ENCODE measurements at places on chromosomes 3 and 15.

DNA sequence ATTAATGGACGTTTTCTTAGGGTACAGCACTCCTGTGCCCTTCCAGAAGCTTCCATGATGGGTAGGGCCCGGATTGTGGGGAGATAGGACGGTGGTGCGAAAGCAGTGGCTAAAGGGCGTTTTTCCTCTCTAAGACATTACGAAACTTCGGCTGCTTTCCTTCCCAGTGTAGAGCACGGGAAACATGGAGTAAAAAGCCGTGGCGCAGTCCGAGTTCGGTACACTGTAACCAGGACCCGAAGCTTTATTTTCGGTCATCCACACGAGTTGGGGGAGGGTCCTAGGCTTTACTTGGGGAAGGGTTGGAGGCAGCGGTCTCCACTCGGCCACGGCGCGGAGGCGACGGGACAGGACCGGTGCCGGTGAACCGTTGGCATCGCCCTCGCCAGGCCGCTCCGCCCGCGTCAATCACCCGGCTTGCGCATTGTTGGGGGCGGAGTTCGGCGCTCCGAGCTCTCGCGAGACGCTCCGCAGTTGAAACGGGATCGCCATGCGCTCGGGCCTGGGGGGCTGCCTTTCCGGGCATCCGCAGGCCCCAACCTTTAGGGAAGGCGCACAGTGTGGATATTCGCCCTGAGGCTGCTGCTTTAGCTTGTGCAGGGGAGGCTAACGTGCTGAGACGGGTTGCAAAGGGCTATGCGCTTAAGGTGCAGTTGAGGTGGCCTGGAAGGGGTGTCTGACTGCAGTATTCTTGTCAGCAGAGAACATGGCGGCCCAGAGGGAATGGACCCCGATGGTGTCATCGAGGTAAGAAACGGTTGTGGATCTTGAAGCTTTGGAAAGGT is 546 bp downstream of the EIF4A2 start:
- peak; percentile 34 for DNase-seq

DNA sequence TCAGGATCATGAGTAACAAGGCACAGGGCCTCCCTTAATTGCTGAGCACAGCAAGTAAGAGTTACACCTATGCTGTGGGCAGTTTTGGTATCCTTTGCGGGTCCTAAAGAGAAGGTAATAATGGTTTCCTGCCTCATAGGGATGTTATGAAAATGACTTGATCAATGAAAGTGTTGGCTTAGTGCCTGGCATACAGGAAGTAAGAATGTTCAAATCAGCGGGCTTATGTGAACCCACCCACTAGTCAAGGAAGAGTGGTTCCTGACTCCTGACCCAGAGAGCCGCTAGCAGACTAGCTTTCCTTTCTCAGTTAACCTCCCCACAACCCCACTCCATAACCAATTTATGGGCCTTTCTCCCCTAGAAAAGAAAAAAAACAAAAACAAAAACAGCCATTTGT is 5.2 kb upstream of the ADAMTS9 start:
- no peak for DNase-seq

GRCh38 chr3:127165036-127165435 is 27.9 kb upstream of the PRR23E start:
- DNase-seq: no peak

GRCh38 chr3:64650096-64650622 is 37.6 kb downstream of the ADAMTS9 start:
- DNase-seq: peak; percentile 25

GRCh38 chr3:100744671-100745070 is 35.4 kb downstream of the TFG start:
- DNase-seq: no peak

DNA sequence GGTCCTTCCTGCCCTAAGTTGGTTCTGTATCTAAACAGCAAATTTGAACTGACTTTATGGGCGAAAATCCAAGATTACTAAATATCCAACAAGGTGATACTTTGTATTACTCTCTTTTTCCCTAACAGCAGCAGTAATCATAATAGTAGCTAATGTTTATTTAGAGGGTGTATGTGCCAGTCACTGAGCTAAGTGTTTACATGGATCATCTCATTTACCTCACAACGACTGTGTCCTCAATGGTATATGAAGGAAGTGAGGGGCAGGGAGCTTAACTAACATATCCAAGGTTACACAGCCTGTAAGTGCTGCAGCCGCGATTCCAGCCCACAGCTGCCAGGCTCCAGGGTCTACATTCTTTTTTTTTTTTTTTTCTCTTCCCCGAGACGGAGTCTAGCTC is 10.3 kb upstream of the LRRC34 start:
- no peak for DNase-seq

DNA sequence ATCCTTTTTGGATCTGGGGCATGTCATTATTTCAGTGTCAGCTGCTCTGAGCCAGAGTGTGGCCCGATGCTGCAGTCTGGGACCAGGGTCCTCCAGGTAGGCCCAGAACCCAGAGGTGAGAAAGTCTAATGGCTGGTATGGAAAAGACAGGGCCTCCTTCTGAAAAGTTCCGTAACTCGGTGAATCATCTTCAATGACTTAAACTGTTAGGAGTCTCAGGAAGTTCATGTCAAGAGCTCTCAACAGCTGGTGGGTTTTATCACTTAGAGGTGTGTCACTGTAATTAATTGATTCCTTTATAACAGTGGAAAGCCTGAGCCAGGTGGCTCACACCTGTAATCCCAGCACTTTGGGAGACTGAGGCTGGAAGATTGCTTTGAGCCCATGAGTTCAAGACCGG is 28.5 kb upstream of the PDE8A start:
- DNase-seq: no peak

DNA sequence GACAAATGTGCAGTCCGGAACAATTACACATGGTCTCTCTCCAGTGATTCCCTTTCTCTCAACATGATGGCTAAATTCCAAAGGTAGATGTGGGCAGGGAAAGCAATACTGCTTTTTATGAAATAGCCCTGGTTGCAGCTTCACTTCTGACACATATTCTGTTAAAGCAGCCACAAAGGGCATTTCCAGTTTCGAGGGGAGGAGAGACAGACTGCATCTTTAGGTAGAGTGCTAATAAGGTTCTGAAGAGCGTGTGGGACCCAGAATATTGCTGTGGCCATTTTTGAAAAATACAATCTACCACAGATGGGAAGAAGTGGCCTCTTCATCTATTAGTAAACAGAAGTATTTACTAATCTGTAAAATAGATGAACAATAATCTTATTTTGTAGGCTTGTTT is 139.3 kb upstream of the PEX5L start:
- no peak for DNase-seq

All from HEK293T (cell line).